ENCODE measurements at places on chromosomes 16 and 17. TPM values are rescaled to one million over a fixed set of nuclear protein-coding genes. Genes with fewer than 3 reads are reported as not detected.
A peak's percentile ranks its signal among the peaks of the same experiment; 100 is the strongest.

GRCh38 chr17:47745037-47745380 is 12.0 kb downstream of the TBX21 start:
- DNase-seq: no peak
- H3K4me3 ChIP-seq: no peak overlapping the region
- no peaks in the 10 kb centered on the region for H3K4me1 ChIP-seq
- no peaks in the 10 kb centered on the region for H3K36me3 ChIP-seq
- peaks cover 8% of the 10 kb centered on the region for H3K27me3 ChIP-seq

SHCBP1 gene
- total RNA-seq: not detected

DNA sequence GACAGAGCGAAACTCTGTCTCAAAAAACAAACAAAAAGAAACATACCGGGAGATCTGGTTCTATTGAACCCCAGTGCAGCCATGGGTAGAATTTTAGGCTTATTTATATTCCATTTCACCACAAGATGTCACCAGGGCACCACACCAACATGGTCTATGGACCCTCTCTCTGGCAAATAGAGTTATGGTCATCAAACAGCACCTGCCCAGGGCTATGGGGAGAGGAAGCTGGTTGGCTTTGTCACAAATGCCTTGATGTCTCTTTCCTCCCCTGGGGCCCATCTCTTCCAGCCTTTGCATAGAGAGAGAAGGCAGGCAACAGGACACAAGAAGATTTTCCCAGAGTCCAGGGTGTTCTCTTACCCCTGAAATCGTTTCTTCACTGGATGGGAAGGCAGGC is 128.4 kb downstream of the WWOX start:
- no peak overlapping the region for H3K27ac ChIP-seq
- H3K36me3 ChIP-seq: no peaks in the 10 kb centered on the region
- H3K4me1 ChIP-seq: peaks cover 25% of the 10 kb centered on the region
- H3K4me3 ChIP-seq: no peak overlapping the region
- no peak for DNase-seq

DNA sequence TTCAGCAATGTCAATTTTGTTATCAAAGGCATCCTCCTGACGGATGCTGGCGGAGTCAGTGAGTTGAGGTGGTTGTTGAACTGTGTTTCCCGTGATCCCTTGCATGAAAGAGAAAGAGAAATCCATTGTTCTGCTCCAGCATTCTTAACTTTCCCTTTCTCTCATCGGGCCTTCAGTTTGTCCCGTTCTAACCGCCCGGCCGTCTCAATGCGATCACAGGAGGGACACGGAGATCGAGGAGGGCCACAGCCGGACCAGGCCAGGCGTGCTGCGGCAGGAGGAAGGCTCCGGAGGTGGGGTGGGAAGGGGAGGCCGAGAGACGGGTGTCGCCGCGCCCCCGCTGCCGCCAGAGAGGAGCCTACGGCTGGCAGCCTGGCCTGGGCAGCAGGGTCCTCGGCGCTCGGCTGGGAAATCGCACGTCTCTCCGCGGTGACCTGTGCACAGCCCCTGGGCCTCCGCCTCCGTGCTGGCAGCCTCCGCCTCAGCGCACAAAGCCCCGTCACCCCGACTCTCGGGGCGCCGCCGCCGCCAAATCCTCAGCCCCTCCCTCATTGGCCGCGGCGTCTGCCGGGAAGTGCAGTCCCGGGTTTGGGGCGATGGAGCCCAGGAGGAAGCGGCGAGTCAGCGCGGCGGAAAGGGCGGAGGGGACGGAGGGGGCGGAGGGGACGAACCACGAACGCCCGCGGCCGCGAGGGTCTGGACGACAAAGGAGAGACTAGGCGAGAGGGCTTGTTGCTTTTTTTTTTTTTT is 38.1 kb downstream of the SOST start:
- peak; percentile 74 for DNase-seq
- no peaks in the 10 kb centered on the region for H3K27me3 ChIP-seq
- H3K4me3 ChIP-seq: peak overlapping the region; percentile 39
- no peaks in the 10 kb centered on the region for H3K36me3 ChIP-seq
- no peaks in the 10 kb centered on the region for H3K4me1 ChIP-seq

MT1F gene
- 25.8 TPM for total RNA-seq

DNA sequence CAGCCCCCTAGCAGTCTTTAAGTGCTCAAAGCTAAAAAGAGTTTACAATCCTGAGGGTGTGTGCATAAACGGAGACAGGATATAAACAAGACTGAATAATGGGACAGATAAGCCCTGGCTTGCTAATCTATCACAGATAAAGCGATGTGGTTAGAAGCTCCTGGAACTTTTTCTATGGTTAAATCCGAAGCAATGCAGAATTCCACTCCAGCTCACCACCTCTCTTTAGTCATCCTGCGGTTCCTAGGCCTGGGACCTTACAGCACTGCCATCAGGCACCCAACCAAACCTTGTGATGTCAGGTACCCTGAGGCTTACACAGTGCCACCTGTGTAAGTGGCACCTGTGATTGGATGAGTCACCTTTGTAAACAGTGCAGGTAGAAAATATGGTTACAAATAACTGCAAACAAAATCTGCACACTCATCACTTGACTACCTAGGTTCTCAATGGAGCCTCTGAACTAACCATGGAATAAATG is 31.5 kb upstream of the B4GALNT2 start:
- no peaks in the 10 kb centered on the region for H3K4me1 ChIP-seq
- no peak overlapping the region for H3K27ac ChIP-seq
- no peaks in the 10 kb centered on the region for H3K36me3 ChIP-seq
- no peak overlapping the region for H3K4me3 ChIP-seq
- no peak for DNase-seq

GRCh38 chr16:88316941-88317612 is 65.7 kb upstream of the ZNF469 start:
- DNase-seq: no peak
- H3K4me1 ChIP-seq: no peaks in the 10 kb centered on the region
- no peaks in the 10 kb centered on the region for H3K36me3 ChIP-seq
- no peak overlapping the region for H3K4me3 ChIP-seq

- no peaks in the 10 kb centered on the region for H3K4me1 ChIP-seq
- H3K4me3 ChIP-seq: no peak overlapping the region
- H3K36me3 ChIP-seq: peaks cover 20% of the 10 kb centered on the region
- H3K27me3 ChIP-seq: no peaks in the 10 kb centered on the region
- no peak for DNase-seq
These were observed 38.2 kb upstream of the PHAF1 start for GRCh38 chr16:67071476-67072048.
